ENCODE measurements at places on chromosomes 1 and 21.

DNA sequence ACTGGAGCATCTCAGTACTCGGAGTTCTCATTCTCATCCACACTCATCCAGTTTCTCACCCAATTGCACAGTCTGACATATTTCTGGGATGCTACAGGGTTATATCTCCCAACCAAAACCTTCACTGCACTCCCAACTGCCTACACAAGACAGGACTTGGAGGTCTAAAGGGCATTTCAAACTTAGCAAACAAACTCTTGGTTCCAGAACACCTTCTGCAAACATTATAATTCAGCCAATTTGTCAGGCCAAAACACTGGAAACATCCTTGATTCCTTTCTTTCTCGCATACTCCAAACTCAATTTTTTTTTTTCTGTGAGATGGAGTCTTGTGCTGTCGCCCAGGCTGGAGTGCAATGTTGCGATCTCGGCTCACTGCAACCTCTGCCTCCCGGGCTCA is 7.9 kb downstream of the SLAMF1 start:
- DNase-seq, result no peak

- DNase-seq, result peak; percentile 70
Measured at GRCh38 chr1:221712776-221713431, 29.0 kb downstream of the DUSP10 start.

DNA sequence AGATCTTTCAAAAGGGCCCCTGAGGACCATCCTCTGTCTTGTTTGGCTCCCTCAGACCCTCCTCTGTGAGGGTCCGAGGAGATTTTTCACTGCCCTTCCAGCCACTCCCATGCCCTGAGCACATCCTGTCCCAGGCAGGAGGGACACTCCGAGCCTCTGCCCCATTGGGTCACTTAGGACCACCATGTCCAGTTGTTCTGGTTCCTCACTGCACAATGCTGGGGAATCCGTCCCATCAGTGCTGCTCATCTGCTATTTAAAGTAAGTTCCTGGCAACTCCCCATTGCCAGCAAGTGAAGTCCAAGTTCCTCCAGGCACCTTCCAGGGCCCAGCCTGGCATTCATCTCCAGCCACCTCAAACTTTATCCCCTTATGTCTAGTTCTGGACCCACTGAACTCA is 117.5 kb upstream of the GRIK3 start:
- no peak for DNase-seq

GRCh38 chr1:162662013-162662412 is 29.7 kb downstream of the DDR2 start:
- DNase-seq, result no peak

DNA sequence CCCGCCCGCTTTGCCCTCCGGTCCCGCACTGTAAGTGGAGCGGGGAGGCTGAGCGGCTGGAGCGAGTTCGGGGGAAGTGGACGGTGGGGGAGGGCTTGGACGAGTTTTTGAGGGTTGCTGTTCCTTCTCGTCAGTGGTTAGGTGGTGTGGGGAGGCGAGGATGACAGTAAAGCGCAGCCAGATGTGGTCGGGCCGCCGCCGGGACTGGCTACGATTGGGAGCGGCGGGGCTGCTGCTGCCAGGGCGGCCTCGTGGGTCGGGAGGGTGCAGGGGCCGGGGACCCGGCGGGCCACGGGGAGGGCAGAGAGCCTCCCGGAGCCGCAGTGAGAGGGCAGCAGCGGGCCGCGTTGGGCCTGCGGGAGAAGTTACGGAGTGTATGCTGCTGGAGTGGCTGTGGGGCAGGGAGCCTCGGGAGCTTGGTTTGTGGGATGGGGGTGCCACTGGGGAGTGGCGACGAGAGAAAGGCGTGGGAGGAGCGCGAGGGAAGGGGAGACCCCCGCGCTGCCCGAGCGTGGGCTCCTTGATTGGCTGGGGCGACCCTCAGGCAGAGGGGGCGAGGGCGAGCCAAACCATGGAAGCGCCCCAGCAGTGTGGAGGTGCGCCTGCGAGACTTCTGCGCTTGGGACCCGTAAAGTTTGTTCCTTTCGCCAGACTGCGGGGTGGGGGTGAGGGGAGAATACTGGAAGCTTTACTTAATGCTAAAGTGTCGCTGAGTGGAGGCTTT is 2.1 kb downstream of the ADGRL2 start:
- DNase-seq, result no peak

GRCh38 chr1:34101151-34101550 is 63.9 kb downstream of the CSMD2 start:
- DNase-seq, result no peak

DNA sequence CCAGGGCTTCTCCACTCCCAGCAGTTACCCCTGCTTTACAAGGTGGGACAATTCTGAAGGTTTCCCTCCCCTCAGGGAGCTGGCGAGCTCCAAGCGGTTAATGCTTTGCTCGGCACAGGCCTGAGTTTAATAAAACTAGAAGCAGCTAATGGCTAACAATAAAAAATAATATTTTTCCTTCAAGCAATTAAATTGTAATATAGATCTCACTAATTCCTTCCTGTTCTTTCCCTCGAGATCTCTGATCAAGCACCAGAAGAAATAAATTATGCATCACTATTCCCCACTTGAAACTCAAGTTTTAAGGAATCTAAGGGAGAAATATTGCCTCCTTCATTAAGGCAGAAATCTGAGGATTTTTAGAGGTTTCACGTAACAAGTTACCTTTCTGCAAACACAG is 42.9 kb downstream of the GLIS1 start:
- no peak for DNase-seq

GRCh38 chr1:230011333-230012092 is 55.5 kb upstream of the GALNT2 start:
- DNase-seq, result no peak

DNA sequence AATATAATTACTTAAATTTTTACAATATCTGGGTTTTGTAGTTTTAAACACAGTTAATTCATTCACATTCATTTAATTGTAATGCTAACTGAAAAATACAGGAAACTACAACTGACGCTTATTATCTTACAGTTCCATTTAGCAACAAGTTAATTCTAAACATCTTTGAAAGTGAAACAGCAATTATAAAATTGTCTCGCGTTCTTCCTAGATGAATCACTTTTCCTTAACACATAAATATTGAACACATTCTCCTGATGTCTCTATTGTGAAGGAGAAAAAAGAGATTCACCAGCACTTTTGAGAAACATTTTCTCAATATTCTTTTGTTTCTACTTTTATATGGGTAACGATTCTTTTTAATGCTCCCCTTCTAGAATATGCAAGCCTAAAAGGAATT is 6.4 kb downstream of the PTGFR start:
- DNase-seq, result no peak

GRCh38 chr21:37072274-37072987 is 440 bp downstream of the PIGP start:
- no peak for DNase-seq

DNA sequence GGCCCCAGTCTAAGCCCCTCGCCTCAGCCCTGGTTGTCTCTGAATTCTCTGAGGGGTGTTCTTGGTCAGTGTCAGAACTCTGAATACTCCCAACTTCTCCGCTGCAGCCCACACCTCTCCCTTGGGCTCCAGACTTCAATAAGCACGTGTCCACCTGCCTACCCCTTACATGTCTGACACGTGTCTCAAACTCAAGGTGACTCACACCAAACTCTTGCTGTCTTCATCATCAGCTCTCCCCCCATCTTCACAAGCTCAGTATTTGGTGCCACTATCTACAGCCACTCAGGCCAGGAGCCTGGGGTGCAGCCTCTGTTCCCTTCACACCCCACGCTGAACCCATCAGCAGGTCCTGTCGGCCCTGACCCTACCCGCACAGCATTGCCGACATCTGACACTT is 18.8 kb upstream of the UBXN10 start:
- DNase-seq, result no peak

DNA sequence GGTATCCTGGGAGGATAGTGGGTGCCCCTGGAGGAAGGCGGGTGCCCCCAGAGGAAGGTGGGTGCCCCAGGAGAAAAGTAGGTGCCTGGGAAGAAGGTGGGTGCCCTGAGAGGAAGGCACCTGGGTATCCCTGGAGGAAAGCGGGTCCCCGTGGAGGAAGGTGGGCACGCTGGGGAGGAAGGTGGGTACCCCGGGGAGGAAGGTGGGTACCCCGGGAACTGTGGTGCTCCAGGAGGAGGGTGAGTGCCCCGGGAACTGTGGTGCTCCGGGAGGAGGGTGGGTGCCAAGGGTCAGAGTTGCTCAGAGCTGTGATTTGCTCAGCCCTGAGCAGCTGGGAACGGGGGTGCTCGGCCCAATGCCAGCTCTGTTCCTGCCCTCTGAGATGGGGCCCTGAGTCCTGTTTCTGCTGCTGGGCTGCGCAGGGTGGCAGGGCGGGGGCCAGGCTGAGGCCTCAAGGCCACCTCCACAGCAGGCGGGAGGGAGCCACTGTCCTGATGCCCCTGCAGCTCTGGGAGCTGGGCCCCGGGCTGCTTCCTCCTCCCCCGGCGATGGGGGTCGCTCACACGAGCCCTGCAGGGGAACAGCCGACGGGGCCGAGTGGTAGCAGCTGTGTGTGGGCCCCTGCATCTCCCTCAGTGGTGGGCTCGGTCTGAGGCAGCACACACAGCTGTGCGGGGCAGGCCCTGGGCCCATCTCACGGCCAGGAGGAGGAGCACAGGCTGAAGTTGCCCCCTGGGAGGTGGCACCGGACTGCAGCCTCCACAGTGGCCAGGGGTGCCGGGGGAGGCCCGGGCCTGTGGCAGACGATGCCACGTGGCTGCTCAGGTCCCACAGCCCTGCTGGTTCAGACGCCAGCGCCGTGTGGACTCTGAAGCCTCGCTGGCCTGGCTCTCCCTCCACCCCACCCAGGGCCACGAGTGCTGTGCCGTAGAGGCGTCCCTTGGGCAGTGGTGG is 57.4 kb downstream of the SLX9 start:
- DNase-seq, result no peak

DNA sequence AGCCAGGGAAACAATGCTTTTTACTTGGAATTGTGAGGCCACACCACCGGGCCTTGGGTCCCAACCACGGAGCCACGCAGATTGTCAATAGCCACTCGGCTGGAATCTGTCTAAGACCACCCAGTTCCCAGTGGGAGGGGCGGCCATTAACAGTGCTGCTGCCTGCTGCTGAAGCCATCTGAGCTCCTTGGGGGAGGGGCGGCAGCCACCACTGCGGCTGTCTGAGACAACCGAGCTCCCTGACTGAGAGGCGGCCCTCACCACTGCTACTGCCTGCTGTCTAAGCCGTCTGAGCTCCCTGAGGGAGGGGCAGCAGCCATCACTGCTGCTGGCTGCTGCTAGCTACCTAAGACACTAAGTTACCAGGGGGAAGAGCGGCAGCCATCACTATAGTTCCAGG is 64.3 kb downstream of the DMRTA2 start:
- DNase-seq, result no peak

GRCh38 chr21:38999161-38999560 is 184.1 kb downstream of the PSMG1 start:
- no peak for DNase-seq

DNA sequence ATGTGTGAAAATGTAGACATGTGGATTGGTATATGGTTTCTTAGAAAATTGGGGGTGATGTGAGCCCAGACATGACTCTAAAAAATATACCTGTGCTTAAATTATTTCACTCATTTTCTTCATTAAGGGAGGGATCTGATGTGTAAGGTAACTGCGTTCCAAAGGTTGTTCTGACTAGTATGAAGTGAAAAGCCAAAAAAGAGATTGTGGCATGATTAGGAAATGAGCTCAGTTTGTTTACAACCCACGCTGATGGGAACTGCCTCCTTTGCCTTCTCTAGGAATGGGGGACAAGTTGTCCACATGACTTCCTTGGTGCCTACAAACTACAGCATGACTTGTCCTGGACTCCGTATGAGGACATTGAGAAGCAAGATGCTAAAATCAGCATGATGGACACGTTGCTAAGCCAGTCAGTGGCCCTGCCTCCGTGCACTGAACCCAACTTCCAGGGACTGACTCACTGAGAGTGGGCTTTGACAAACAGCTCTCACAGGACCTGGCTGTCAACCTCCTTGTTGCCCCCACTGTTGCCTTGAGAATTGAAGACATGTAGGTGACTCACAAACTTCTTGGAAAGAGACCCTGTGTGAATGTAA is 8.0 kb downstream of the C1orf50 start:
- DNase-seq, result no peak

- no peak for DNase-seq
Measured at GRCh38 chr1:209585197-209585596, 1.7 kb downstream of the CAMK1G start.

GRCh38 chr1:7441143-7441841 is 329.8 kb upstream of the VAMP3 start:
- DNase-seq, result no peak

- no peak for DNase-seq
Measured at GRCh38 chr1:226882631-226883409, 12.4 kb downstream of the PSEN2 start.

DNA sequence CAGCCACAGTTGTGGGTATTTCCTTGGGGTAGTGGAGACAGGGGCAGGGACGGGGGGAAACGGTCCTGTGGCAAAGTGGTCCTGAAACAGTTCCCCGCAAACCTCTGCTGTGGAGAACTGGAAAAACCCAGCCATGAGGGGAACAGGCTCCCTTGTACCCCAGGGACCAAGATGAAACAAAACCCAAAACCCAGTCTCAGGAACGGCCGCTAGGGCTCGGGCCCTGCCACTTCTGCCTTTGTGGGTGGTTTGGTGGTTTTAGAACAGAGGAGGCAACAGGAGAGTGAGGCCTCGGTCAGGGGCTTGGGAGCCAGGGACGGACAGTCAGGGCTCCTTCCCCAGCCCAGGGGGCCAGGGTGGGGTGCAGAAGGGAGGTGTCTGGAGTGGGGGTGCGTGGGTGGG is 24.8 kb upstream of the EDN2 start:
- DNase-seq, result no peak

DNA sequence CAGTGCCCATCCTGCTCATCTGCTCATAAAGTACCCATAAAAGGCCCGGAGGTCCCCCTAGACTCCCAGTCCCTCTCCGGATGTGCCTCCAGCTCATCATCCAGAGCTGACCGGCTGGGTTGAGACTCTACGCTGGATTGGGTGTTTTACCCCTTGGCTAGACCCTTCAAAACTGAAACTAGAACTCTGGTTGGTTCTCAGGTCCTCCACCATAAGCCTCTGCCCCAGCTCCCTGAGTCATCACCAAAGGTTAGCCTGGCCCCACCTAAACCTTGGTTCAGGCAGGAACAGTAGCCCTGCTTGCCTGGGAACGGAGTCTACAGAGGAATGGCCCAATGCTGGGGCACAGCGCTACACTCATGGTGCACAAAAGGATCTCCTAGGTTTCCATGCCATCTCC is 75.1 kb downstream of the TLR5 start:
- DNase-seq, result no peak

DNA sequence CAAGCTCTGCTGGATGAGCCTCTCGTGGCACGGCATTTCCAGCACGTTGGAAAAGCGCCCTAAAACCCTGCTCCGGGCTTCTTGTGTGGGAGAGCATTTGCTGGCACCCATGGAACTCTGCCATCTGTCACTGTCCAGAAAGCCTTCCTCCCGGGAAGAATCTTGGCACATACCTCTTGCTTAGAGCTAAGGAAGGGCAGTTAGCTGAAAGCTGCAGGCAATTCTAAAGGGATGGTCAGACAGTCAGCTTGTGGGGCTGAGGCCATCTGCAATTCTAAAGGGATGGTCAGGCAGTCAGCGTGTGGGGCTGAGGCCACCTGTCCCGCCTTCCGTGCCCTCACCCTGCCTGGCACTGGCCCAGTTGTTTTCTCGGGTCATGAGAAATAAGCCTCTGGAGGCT is 139.0 kb upstream of the TMEM51 start:
- DNase-seq, result no peak
